ENCODE measurements at places on chromosomes 5 and 9.

GRCh38 chr9:74772121-74772520 lies 115.6 kb downstream of the TRPM6 start:
- no peak for DNase-seq

- no peak for DNase-seq
Observed at GRCh38 chr5:127802477-127802865, 99.3 kb downstream of the CCDC192 start.

GRCh38 chr9:115900698-115901097 lies 252.9 kb upstream of the PAPPA start:
- DNase-seq, result no peak

DNA sequence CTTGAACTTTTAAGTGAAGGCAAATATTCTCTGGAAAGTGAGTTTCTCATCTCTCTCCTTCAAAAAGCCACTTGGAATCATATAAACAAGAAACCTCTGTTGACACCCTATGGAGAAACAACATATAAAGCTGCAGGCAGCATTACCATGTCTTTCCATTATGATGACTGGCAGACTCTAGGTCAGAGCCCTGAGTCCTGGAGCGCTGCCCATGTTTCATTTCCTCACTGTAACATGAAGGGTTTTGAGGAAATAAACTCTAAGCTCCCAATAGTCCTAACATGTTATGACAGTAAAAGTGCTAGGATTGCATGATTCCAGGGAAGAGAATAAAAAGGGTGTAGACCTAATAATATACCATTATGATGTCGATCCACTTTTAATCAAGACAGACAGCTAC lies 220.6 kb downstream of the CTNND2 start:
- DNase-seq, result no peak

DNA sequence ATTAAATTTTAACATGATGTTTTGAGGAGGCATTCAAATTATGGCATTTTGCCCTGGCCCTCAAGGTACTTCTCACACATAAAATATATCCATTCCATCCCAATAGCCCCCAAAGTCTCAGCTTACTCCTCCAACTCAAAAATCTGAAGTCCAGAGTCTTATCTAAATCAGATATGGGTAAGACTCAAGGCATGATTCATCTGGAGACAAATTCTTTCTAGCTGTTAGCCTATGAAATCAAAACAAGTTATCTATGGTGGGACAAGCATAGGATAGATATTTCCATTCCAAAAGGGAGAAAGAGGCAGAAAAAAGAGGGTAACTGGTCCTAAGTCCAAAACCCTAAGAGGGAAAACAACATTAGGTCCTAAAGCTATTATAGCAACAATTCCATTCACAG lies 408.4 kb downstream of the ZNF608 start:
- no peak for DNase-seq

DNA sequence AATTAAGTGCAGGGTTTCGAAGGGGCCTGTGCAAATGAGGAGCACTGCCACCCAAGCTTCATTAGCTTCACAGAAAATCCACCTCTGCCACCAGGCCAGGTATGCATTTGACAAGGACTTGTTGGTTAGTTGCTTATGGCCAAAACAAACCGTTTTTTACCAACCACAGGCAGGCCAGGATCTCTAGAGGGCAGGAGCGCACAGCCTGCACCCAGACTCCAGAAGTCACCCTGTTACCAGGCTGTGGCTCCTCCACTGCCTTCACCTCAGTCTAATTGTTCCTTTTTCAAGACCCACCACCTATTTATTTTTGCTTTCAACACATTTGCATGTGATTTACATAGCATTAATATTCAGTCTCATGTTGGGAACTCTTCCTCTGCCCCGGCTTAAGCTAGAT lies 78.3 kb upstream of the HSPA9 start:
- no peak for DNase-seq

GRCh38 chr5:58751222-58751837 lies 168.5 kb downstream of the RAB3C start:
- DNase-seq, result no peak

GRCh38 chr5:110736753-110737152 lies 2.1 kb upstream of the SLC25A46 start:
- no peak for DNase-seq

DNA sequence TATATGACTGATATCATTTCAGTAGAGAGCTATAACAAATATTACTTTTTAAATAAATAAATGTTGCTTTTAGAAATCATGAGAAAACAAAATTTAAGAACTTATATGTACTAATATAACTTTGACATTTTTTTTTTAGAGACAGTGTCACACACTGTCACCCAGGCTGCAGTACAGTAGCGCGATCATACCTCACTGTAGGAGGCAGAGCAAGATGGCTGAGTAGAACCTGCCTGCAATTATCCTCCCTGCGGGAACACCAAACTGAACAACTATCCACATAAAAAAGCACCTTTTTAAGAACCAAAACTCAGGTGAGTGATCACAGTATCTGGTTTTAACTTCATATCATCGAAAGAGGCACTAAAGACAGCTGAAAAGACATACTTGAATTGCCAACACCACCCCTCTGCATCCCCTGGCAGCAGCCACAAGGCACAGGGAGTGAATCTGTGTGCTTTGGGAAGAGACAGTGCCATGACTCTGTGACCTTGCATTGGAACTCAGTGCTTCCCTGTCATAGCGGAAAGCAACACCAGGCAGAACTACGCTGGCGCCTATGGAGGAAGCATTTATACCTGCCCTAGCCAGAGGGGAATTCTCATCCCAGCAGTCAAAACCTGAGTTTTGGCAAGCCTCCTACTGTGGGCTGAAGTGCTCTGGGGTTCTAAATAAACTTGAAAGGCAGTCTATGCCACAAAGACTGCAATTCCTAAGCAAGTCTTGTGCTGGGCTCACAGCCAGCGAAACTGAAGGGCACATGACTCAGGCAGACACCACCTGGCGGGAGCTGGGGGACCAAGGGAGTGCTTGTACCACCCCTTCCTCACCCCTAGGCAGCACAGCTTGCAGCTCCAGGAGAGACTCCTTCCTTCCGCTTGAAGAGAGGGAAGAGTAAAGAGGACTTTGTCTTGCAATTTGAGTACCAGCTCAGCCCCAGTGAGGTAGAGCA lies 142.7 kb downstream of the FBXL17 start:
- no peak for DNase-seq

GRCh38 chr9:135699440-135699839 lies at the start of gene SOHLH1:
Gene SOHLH1, minus strand, starts transcription at chr9:135699481. Its CDS starts 14 bp downstream, at chr9:135699467.
- no peak for DNase-seq

GRCh38 chr5:86760661-86761060 lies 142.9 kb downstream of the COX7C start:
- no peak for DNase-seq

DNA sequence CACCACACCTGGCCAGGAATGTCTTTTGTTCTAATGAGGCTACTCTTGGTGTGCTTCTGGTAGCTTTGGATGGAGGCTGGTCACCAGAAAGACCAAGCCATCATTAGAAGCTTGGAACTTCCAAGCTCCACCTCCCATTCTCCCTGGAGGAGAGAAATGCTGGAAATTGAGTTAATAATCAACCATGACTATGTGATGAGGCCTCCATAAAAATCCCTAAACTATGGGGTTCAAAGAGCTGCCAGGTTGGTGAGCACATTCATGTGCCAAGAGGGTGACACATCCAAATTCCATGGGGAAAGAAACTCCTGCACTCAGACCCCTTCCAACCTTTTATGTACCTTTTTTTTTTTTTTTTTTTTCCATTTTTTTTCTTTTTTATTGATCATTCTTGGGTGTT lies 105.5 kb upstream of the SPATA31C2 start:
- no peak for DNase-seq

DNA sequence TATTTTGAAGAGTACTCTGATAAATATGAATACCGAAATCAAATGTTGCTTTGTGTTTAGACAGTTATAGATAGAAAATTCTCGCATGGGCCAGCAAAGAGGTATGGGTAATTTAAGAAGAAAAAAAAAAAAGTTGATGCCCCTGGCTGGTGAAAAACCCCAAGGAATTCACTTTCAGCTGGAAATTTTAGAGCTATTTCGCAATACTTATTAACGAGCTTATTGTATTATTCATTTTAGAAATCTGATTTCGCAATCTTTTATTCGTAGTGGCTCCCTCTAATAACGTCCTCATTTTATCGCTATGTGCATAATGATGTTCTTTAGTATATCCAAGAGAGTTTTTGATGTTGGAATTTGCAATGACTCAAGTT lies 18.5 kb upstream of the FER start:
- no peak for DNase-seq

- DNase-seq, result no peak
Observed at GRCh38 chr9:88742905-88743304, 207.9 kb downstream of the NXNL2 start.

GRCh38 chr5:111366388-111366787 lies 142.2 kb downstream of the CAMK4 start:
- no peak for DNase-seq

DNA sequence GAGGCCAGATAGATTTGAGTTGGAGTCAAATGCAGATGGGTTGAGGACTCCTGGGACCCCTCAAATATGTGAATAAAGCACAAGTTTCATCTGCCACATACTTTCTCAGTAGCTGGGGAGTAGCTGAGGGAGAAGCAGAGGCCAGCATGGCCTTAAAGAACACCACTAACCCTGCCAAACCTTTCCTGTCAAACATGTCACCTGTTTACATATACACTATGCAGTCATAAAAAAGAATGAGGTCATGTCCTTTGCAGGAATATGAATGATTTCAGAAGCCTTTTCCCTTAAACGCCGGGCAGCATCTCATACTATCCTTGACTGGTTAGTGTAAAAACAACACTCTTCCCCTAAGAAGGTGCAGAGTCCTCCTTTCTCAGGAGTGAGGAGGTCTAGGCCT lies 25.2 kb upstream of the HSD17B4 start:
- DNase-seq, result no peak

DNA sequence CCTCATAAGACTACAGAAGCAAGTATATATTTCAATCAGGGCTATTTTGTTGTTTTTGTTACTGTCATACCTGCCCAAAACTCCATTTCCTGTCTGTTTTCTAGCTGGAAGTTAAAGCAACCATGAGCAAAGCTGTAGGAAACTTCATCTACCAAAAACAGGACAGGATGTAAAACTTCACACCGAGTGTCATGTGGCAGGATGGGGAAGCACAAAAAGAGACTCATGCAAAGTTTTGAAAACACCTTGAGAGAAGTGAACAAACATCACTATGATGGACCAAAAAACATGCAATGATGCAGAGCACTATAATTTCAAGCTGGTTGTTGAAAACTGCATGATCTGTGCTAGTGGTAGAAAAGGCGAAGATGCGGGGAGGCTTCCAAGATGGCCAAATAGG lies 6.3 kb upstream of the GZMA start:
- no peak for DNase-seq

DNA sequence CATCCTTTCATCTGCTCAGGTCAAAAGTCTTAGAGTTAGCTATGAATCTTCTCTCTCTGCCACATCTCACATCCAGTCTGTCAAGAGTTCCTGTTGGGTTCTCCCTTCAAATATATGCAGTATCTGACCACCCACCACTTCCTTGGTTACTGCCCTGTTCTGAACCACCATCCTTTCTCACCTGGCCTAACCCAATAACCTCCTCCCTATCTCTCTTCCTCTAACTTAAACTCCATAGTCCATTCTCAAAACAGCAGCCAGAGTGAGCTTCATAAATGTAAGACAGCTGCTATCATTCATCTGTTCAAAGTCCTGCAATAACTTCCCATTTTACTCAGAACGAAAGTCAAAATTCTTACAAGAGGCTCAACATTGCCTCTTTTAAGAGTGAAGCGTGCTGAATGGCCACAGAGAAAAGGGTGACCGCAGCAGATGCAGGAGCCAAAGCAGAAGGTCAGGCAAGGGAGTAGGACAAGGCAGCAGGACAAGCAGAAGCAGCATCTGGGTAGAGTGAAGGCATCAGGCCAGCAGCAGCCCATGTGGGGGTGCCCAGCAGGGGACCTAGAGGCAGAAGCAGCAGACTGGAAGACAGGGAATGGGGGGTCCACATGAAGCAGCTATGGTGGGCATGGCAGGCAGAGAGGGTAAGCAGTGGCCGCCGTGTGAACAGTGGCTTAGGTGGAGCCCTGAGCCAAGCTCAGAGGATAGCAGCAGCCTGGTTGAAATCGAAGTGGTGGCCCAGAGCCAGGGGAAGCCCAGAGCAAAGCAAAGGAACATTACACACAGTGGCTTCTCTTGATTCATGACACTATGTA lies 39.3 kb upstream of the CDC42SE2 start:
- DNase-seq, result no peak

- DNase-seq, result no peak
Observed at GRCh38 chr5:1406681-1407640, 38.3 kb downstream of the SLC6A3 start.

DNA sequence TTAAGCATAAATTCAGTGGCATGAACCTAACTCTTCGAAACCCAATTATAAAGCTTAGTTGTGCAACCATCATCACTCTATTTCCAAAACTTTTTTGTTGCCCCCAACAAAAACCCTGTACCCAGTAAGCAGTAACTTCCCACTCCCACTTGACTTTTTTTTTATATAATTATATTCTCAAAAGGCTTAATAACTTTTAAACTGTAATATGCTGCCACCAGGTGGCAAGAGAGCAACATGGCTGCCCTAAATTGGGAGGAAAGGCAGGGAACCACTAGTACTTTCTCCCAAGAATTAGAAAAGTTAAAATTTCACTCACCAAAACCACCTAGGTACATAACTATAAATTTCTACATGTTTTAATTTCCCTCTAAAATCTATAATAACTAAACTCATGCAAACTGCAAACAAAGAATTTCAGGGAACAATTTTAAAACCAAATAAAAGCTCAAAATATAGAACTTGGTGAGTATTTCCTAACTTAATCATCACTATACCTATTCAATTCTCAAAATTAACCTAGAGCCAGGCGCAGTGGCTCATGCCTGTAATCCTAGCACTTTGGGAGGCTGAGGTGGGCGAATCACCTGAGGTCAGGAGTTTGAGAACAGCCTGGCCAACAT lies 50.2 kb upstream of the RNF38 start:
- peak; percentile 5 for DNase-seq

- no peak for DNase-seq
Observed at GRCh38 chr5:32249668-32250067, 63.1 kb downstream of the MTMR12 start.

DNA sequence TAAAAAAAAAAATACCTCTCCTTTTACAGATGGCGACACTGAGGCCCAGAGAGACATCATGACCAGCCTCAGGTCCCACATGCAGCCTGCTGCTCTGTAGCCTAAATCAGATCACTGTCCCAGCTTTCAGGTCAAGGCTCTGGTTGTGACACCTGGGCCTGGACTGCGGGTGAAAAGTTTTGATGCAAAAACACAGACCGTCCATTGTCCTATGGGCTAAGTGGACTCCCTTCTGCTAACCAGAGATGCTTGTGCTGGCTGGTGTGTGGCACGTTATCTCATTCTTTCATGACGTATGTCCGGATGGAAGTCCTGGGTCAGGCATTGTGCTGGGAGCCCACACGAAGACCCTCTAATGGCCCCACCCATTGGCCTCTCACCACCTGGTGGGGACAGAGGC lies 7.8 kb downstream of the NEK6 start:
- no peak for DNase-seq
